ENCODE measurements at places on chromosomes 6 and 20. TPM values are rescaled to one million over a fixed set of nuclear protein-coding genes. Genes with fewer than 3 reads are reported as not detected.

Gene PRL
- total RNA-seq: not detected

DNA sequence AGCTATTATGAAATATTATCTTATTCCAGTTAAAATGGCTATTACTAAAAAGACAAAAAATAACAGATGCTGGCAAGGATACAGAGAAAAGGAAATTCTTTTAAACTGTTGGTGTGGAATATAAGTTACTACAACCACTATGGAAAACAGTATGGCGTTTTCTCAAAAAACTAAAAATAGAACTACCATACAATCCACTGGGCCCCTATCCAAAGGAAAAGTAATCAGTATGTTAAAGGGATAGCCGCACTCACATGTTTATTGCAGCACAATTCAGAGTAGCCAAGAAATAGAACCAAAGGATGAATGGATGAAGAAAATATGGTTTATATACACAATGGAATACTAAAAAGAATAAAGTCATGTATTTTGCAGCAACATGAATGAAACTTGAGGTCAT is 303.8 kb upstream of the ECI2 start:
- no peaks in the 10 kb centered on the region for H3K27me3 ChIP-seq
- H3K36me3 ChIP-seq: no peaks in the 10 kb centered on the region
- H3K4me1 ChIP-seq: peaks cover 2% of the 10 kb centered on the region
- peak; percentile 9 for DNase-seq

Gene GLP1R
- total RNA-seq: not detected

- DNase-seq: peak; percentile 61
- no peaks in the 10 kb centered on the region for H3K27me3 ChIP-seq
- no peak overlapping the region for H3K4me3 ChIP-seq
- H3K27ac ChIP-seq: no peak overlapping the region
- H3K4me1 ChIP-seq: no peaks in the 10 kb centered on the region
Measured at GRCh38 chr6:127190552-127190951, 72.1 kb downstream of the RSPO3 start.

Gene PPP1R16B
- total RNA-seq: not detected

Gene ORC3
- 33.1 TPM for total RNA-seq

DNA sequence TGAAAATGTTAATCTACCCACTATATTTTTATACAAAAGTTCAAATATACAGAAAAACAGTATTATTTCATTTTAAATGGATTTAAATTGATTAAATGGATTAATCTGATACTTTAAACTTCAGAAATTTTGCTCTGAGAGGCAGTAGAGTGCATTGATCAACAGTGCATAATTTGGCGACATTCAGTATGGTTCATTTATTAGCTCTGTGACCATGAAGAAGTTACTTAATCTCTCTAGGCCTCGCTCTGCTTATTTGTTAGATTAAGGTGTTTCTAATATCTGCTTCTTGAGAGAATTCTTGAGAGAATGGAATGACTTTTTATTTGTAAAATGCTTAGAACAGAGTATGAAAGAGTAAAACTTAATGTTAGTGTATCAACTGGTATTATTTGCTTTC is 8.9 kb downstream of the PDE7B start:
- peaks cover 6% of the 10 kb centered on the region for H3K36me3 ChIP-seq
- H3K27me3 ChIP-seq: no peaks in the 10 kb centered on the region
- peaks cover 2% of the 10 kb centered on the region for H3K4me1 ChIP-seq
- H3K27ac ChIP-seq: no peak overlapping the region
- DNase-seq: no peak
- no peak overlapping the region for H3K4me3 ChIP-seq

GRCh38 chr6:137315081-137315480 is 95.9 kb upstream of the IFNGR1 start:
- no peak overlapping the region for H3K4me3 ChIP-seq
- H3K36me3 ChIP-seq: no peaks in the 10 kb centered on the region
- no peak overlapping the region for H3K27ac ChIP-seq
- no peak for DNase-seq
- H3K4me1 ChIP-seq: no peaks in the 10 kb centered on the region

Gene PPP1R3D
- total RNA-seq: 4.7 TPM

GRCh38 chr20:62232194-62232593 is 6.1 kb upstream of the OSBPL2 start:
- DNase-seq: no peak
- no peak overlapping the region for H3K27ac ChIP-seq
- no peak overlapping the region for H3K4me3 ChIP-seq

DNA sequence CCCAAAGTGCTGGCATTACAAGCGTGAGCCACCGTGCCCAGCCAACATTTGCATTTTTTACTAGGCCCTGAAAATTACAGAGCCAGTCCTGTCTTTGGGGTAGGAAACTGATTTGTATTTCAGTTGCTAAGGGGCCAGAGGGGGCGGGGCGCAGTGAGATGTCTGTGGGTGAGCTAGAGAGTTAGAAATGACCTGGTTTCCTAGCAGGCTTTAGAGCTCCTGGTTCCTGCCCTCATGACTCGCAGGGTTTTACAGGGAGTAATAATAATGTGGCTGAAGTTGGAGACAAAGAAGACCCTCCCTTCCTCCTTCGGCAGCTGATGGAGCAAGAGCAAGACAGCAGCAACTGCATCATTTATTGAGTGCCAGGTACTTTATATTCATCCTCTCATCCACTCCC is 131.5 kb downstream of the TFAP2C start:
- H3K27ac ChIP-seq: no peak overlapping the region
- no peak overlapping the region for H3K4me3 ChIP-seq
- H3K4me1 ChIP-seq: no peaks in the 10 kb centered on the region
- H3K36me3 ChIP-seq: no peaks in the 10 kb centered on the region

Gene MCHR2
- not detected for total RNA-seq

Data from IMR-90 (cell line).